ENCODE measurements at places on chromosomes 16 and 17. TPM values are rescaled to one million over a fixed set of nuclear protein-coding genes. Genes with fewer than 3 reads are reported as not detected.

The IGFALS gene
- not detected for total RNA-seq

DNA sequence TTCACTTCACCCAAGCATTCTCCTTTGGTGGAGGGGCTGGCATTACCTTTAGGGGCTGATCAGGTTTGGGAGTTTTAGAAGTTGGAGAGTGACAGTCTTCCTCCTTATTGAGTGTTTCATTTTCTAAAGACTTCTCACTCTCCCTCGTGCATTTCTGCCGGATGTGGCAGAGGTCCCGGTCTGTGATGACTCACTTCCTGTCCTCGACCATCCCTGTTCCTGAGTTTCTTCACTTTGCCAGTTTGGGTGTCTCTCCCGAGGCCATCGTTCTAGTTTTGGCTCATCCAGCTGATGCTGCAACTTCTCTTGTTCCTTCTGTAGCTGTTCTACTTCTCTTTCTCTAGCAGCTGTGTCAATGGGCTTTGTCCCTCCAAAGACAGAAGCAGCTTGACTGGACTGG, 104.3 kb downstream of the PHKB start:
- H3K36me3 ChIP-seq = peaks cover 8% of the 10 kb centered on the region
- no peak overlapping the region for H3K27ac ChIP-seq
- no peaks in the 10 kb centered on the region for H3K4me1 ChIP-seq
- no peak overlapping the region for H3K4me3 ChIP-seq

GRCh38 chr17:76336756-76337412, 16.8 kb downstream of the PRPSAP1 start:
- H3K36me3 ChIP-seq = peaks cover 6% of the 10 kb centered on the region
- DNase-seq = no peak
- no peak overlapping the region for H3K27ac ChIP-seq
- H3K4me3 ChIP-seq = no peak overlapping the region

DNA sequence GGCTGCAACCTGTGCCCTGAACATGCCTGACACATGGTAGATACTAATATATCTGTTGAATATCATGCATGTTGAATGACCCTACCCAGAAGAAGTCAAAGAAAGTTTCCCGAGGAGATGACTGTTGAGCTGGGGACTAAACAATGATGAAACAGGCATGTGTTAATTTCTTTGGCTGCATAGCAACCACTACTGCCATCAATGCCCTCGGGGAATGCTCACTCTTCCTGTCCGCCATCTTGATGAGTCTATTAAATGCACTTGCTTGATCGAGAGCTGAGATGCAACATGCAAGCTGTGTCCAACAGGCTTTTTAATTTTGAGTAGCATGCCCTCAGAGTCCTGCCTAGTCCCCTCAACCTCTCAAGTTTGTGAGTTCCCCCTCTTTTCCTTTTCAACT, 31.3 kb downstream of the GRIN2A start:
- DNase-seq = no peak
- H3K27me3 ChIP-seq = no peaks in the 10 kb centered on the region
- no peak overlapping the region for H3K27ac ChIP-seq
- H3K4me1 ChIP-seq = no peaks in the 10 kb centered on the region
- no peak overlapping the region for H3K4me3 ChIP-seq
